ENCODE measurements at places on chromosomes 12 and 14. TPM values are rescaled to one million over a fixed set of nuclear protein-coding genes. Genes with fewer than 3 reads are reported as not detected.

Gene CLEC6A
- total RNA-seq, result not detected

Gene CPNE8
- total RNA-seq, result 32.4 TPM

GRCh38 chr14:92473969-92474535, 39.5 kb upstream of the RIN3 start:
- DNase-seq, result no peak

- no peak for DNase-seq
These were observed 30.6 kb downstream of the CLECL1 start for GRCh38 chr12:9702255-9702654.

Gene METTL3
- total RNA-seq, result 24.2 TPM

DNA sequence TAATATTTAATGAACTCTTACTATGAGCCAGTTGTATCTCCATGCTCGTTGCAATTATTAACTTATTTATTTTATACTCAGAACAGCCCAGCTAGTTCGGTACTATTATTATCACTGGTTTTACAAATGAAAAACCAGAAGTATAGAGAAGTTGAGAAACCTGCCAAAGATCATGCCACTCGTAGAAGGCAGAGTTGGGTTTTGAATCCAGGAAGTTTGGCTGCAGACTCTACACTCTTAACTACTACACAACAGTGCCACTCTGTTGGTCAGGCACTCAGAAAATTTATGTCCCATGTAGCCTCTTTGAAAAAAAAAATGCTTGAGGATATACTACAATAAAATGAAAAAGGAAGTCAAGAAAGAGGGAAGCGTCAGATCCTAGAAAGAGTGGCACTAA, 71.5 kb upstream of the ARID2 start:
- DNase-seq, result no peak

GRCh38 chr14:92033906-92034687, 5.8 kb downstream of the TRIP11 start:
- DNase-seq, result no peak

GRCh38 chr12:51156245-51156765, 16.6 kb downstream of the TFCP2 start:
- DNase-seq, result no peak

Gene RBM23
- total RNA-seq, result 60.4 TPM

GRCh38 chr14:60926002-60926401, 54.9 kb downstream of the TRMT5 start:
- no peak for DNase-seq

GRCh38 chr12:127500512-127501035, 766.4 kb upstream of the TMEM132C start:
- no peak for DNase-seq

DNA sequence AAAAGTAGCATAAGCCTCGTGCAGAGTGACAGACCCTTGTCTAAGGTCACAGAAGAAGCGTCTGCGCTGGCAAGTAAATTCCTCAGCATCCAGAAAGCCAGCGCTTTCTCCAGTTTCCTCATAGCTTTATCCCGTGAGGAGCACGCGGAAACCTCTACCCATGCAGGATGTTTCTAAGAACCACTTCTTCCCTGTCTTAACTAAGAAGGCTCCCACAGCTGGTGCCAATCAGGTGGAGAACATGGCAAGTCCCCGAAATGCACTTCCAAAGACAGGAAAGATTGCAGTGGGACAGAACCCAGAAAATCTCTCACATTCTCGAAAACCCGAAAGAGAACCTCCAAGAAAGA, 968 bp upstream of the ARID4A start:
- no peak for DNase-seq

DNA sequence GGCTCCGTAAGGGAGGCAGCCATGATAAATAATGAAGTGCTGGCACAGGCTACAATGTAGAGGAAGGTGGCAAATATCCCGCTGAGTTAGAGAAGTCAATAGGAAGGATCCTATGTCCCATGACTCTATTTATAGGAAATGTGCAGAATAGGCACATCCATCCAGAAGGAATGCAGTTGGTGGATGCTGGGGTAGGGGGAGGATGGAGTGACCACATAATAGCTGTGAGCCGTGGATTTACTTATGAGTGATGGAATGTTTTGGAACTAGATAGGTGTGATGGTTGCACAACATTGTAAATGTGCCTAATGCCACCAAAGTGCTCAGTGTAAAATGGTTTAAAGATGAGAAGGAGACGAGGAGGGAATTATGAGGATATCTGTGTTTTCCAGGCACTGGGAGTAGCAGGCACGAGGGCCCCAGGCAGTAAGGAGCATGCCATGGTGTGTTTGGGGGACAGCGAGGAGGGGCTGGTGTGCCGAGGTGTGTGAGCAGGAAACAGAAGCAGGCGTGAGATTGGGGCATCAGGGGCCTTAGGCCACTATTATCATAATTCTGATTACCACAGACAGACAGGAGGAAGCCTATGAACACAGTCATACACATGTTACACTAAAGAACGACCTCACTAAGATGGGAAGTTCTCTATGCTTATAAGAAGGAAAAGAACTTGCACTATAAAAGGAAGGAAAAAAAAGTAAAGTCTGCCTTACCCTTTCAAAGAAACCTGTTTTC, 837.3 kb upstream of the TMEM132C start:
- no peak for DNase-seq

- no peak for DNase-seq
These were observed 211.0 kb downstream of the TBX5 start for GRCh38 chr12:114194956-114195355.

DNA sequence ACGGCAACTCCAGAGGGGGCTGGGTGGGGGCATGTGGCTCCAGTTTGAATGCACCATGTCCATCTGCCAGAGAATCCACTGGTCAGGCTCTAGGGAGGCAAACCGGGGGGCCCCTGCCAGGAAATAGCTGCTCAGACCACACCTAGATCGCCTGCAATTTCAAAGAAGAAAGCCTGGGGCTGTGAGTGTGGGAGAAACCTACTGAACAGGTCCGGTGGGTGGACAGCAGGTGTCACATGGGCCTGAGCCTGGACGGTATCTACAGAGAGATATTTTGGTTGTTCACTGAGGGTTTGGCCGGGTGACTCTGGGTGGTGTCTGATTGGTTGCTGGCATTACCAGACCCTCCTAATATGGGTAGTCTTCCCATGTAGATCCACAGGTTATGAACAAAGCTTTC, 32.0 kb downstream of the DAO start:
- no peak for DNase-seq

DNA sequence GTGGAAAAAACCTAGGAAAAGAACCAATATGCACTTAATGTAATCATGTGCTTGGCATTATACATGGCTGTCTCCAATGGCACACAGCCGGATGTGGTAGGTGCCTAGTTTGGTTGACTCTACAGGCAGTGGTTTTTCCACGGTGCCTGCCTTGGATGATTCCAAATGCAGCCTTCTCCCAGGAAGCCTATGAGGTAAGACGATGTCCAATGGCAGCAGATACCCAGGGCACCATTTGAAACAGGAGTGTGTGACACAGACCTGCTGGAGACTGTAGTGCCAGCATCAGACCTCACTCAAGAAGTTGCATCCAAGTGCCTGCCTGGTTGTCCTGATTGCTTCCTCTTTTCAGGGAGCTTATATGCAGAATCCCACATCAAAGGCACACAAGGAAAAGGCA, 88.0 kb upstream of the VASH1 start:
- DNase-seq, result no peak

GRCh38 chr12:1918081-1918883, at the start of gene CACNA2D4:
Gene CACNA2D4, minus strand, starts transcription at chr12:1918652. Its CDS starts 179 bp downstream, at chr12:1918473.
- DNase-seq, result no peak

GRCh38 chr12:121946313-121947025, 28.1 kb downstream of the CFAP251 start:
- no peak for DNase-seq

DNA sequence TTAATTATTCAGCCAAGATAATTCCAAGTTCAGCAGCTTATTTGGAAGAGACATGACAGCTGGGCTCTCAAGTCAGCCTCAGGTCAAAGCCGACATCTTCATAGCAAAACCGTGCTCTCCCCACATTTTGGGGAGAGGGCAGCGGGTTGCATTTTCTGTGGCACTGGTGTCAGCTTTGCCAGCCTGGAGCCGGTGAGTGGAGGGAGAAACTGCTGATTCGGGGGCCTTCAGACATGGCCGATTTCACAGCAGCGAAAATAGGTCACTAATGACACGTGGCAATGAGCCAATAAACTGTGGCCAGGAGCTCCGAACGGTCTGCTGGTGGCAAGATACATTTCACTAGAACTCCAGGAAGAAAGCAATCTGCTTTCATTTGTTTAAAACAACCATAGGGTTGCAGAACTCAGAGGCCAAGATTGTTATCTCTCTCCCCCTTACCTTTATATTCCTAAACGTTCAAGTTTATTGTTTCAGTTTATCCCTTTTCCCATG, 173.2 kb downstream of the CAND1 start:
- peak; percentile 43 for DNase-seq

- no peak for DNase-seq
These were observed 878.9 kb upstream of the SEL1L start for GRCh38 chr14:82412545-82412944.

Gene FBXO33
- 9.3 TPM for total RNA-seq

GRCh38 chr12:80118565-80119324, 19.4 kb downstream of the OTOGL start:
- no peak for DNase-seq

GRCh38 chr12:54870617-54871016, 16.3 kb downstream of the MUCL1 start:
- no peak for DNase-seq

- DNase-seq, result no peak
These were observed 30.4 kb downstream of the CPSF6 start for GRCh38 chr12:69269736-69270135.

GRCh38 chr14:52399104-52399503, 85.0 kb downstream of the PTGER2 start:
- no peak for DNase-seq

GRCh38 chr14:56221382-56222128, 103.3 kb downstream of the PELI2 start:
- no peak for DNase-seq

DNA sequence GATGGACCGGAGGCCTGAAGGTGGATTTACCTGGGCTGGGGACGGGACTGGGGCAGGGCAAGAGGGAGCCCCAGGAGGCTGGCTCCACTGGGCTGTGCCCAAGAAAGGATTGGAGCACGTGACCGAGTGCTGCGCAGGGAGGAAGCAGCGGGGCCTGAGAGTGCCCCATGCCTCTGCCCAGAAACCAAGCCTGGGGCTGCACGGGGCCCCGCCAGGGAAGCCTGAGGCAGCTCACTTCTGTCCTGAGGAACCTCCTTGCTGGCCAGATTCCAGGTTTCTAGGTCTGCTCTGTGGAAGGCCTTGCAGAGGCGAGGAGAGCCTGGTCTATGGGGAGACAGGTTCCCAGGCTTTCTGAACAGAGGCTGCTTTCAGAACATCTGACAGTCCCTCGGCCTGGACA, 10.4 kb downstream of the NGB start:
- no peak for DNase-seq

GRCh38 chr14:104968541-104969401, 9.4 kb downstream of the AHNAK2 start:
- DNase-seq, result peak; percentile 50

Gene CD4
- total RNA-seq, result 4.3 TPM

Gene GSKIP
- 144 TPM for total RNA-seq

GRCh38 chr14:73762375-73762822, 48.2 kb upstream of the PNMA1 start:
- DNase-seq, result no peak

DNA sequence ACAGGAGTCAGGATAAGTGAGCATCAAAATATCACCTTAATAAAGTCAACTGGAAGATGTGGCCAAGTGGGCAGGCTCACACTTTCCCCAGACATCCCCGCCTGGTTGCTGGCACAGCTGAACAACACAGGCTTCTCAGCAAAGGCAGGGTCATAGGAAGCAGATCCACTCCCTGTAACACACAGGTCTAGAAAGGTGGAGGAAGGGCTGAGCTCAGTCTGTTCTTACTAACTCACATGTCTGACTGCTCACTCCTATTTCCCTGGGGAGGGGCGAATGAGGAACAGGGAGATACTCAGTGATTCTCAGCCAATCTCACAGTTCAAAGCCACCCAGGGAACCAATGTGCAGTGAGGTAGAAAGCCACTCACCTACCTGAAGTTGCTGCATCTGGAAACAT, 45.0 kb upstream of the AMN1 start:
- DNase-seq, result no peak

- DNase-seq, result no peak
These were observed 21.2 kb downstream of the C14orf132 start for GRCh38 chr14:96060186-96060933.

- no peak for DNase-seq
These were observed 40.0 kb downstream of the DAAM1 start for GRCh38 chr14:59228421-59228820.

DNA sequence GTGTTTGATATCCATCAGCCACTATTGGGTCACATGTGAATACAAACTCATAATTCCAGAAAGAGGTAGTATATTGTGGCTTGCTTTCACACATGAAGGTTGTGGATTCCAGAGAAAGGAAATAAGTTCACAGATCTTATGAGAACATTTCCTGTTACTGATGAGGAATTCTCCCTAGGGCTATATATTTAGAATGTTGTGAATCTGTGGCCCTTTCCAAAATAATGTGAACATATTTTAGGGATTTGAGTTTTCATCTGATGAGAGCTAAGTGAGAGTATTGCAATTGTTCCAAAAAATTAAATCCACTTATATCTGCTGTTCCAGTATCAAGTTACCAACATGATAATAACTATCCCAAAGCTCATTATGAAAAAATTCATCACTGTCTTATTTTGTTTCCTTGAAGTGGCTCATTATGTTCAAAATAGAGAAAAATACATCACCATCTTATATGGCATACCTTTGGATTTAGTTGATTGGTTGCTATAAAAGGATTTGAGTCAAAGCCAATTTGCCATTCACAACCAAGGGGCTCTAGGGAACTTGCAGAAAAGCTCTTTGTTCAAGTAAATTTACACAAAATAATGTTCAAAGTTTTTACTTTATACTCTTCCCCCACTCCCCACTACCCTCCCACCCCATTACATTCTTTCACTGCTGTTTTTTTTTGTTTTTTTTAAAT, 76.3 kb downstream of the MYRFL start:
- DNase-seq, result no peak

GRCh38 chr12:114769634-114770033, 85.7 kb upstream of the TBX3 start:
- no peak for DNase-seq

- DNase-seq, result no peak
These were observed 2.8 kb downstream of the DYRK4 start for GRCh38 chr12:4564818-4565217.

Gene KRT78
- not detected for total RNA-seq

Gene TUBA1C
- 260 TPM for total RNA-seq

Gene B3GNT4
- 0.98 TPM for total RNA-seq

Gene KCNMB4
- total RNA-seq, result 0.73 TPM

Data from left colon (tissue), 2 donors.